ENCODE measurements at places on chromosomes 3 and 15. TPM values are rescaled to one million over a fixed set of nuclear protein-coding genes. Genes with fewer than 3 reads are reported as not detected.

CALML4 gene
- 2.0 TPM for total RNA-seq

NEIL1 gene
- 21.7 TPM for total RNA-seq

CKMT1B gene
- not detected for total RNA-seq

C3orf85 gene
- total RNA-seq: not detected

SPINK8 gene
- not detected for total RNA-seq

ZNF660 gene
- total RNA-seq: 0.79 TPM

KBTBD13 gene
- total RNA-seq: not detected

PSMA4 gene
- total RNA-seq: 315 TPM

AMOTL2 gene
- total RNA-seq: 130 TPM

CCDC13 gene
- 0.28 TPM for total RNA-seq

MESP2 gene
- total RNA-seq: not detected

MEX3B gene
- 11.6 TPM for total RNA-seq

MCTP2 gene
- 9.0 TPM for total RNA-seq

LYSMD2 gene
- 24.2 TPM for total RNA-seq

ERICH6 gene
- not detected for total RNA-seq

ALPK3 gene
- total RNA-seq: 38.8 TPM

IGF2BP2 gene
- 30.0 TPM for total RNA-seq

CMTM8 gene
- total RNA-seq: 5.0 TPM

CDC25A gene
- total RNA-seq: 21.6 TPM

IFT57 gene
- 25.7 TPM for total RNA-seq

GOLGA6L7 gene
- not detected for total RNA-seq

UACA gene
- total RNA-seq: 170 TPM

CAND2 gene
- 2.4 TPM for total RNA-seq

CNTN6 gene
- total RNA-seq: not detected

RBP2 gene
- total RNA-seq: not detected

RETNLB gene
- total RNA-seq: not detected

CGNL1 gene
- total RNA-seq: 21.1 TPM

ARHGEF26 gene
- 0.33 TPM for total RNA-seq

GUCA1C gene
- total RNA-seq: not detected

ITIH4 gene
- total RNA-seq: 0.19 TPM

ADAMTS7 gene
- total RNA-seq: 19.3 TPM

SERINC4 gene
- total RNA-seq: not detected

ARL6 gene
- 6.7 TPM for total RNA-seq

TPRG1 gene
- not detected for total RNA-seq

TEX55 gene
- not detected for total RNA-seq

RTP1 gene
- not detected for total RNA-seq

CFAP44 gene
- 0.98 TPM for total RNA-seq

CD96 gene
- total RNA-seq: not detected

ZNF717 gene
- total RNA-seq: 9.7 TPM

SCAANT1 gene
- not detected for total RNA-seq

DNASE1L3 gene
- 1.7 TPM for total RNA-seq

MED12L gene
- total RNA-seq: 0.05 TPM

PPCDC gene
- total RNA-seq: 14.5 TPM

Measured in dermis blood vessel endothelial cell (primary cell).